ENCODE measurements at places on chromosomes 13 and 19.

- DNase-seq: no peak
Observed at GRCh38 chr13:91280801-91281200, 66.7 kb upstream of the MIR17HG start.

- DNase-seq: no peak
Observed at GRCh38 chr13:74839656-74840055, 642.3 kb downstream of the TBC1D4 start.

GRCh38 chr19:37361994-37362393 is 8.9 kb upstream of the ZNF527 start:
- DNase-seq: no peak

- DNase-seq: no peak
Observed at GRCh38 chr19:2633693-2634075, 68.8 kb downstream of the GNG7 start.

GRCh38 chr13:27321468-27322431 is 51.1 kb downstream of the RASL11A start:
- no peak for DNase-seq

GRCh38 chr13:80134346-80134745 is 206.6 kb downstream of the SPRY2 start:
- no peak for DNase-seq

DNA sequence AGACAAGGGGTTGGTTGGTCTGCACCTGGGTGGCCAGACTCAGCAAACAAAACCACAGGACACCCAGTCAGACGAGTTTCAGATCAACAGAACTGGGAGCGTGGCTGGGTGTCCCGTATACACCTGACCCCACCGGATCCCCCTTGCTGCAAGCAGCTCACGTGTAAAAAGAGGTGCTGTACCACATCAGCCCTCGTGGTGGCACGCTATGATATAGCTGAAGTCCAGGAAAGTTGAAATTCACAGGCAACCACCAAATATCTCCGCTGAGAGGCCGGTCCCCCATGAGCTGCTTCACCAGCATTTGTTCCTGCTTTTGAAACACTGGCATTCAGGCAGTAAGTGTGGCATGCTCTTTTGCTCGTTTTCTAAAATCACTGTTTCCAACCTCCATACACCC is 92.3 kb downstream of the TUBA3C start:
- no peak for DNase-seq

DNA sequence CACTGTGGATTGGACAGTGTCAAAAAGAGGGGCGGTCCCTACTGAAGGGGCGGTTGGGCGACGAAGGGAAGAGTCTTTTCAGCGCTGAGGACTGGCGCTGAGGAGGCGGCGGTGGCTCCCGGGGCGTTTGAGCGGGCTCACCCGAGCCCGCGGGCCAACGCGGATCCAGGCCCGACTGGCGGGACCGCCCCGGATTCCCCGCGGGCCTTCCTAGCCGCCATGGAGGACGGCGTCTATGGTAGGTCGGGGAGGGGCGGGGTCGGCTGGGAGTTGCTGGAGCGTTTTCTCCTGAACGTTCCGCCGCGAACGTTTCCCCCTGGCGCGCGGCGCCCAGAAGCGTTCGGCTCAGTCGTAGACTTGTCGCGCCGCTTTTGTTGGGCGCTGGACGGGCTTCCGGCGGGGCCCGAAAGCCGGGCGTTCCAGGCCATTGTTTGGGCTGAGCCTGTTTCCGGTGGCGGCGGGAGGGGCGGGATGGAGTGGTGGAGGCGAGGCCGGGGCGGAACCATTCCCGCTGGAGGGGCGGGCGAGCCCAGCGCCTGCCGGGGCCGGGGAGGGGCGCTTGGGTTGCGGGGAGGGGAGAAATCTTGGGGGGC is at the start of gene CYTH2:
Gene CYTH2, plus strand, starts transcription at position 81 of the 593 bp plus-strand sequence. Its CDS starts 139 bp downstream, at position 220.
- no peak for DNase-seq

DNA sequence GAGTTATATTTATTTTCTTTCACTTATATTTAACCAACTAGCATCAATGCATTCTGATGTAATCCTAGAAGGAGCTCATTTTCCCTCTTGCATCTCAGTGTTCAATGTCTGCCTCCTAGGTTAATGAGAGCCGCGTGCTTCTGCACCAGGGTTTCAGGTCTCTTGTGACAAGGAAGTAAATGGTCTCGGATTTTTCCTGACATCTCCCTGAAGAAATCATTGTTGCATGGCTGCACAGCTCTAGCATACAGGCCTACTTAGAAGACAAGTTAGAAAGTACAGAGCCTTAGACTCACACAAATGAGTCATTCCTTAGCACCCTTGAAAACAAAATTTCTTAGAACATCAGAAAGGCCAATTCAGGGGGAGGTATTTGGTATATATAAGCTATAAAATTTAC is 57.2 kb upstream of the KLF12 start:
- DNase-seq: no peak

GRCh38 chr13:43268632-43269031 is 245.2 kb downstream of the DNAJC15 start:
- DNase-seq: no peak

DNA sequence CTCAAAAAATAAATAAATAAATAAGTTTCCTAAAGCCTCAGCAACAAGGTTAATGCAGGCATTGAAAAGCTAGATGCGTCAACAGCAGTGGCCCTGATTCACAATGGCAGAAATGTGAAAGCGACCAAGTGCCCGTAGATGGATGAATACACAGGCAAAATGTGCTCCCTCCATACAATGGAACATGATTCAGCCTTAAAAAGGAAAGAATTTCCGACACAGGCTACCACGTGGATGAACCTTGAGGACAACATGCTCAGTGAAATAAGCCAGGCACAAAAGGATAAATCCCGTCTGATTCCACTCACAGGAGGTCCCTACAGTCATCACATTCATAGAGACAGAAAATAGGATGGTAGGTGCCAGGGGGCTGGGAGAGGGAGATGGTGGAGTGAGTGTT is 31.7 kb downstream of the INSR start:
- no peak for DNase-seq

DNA sequence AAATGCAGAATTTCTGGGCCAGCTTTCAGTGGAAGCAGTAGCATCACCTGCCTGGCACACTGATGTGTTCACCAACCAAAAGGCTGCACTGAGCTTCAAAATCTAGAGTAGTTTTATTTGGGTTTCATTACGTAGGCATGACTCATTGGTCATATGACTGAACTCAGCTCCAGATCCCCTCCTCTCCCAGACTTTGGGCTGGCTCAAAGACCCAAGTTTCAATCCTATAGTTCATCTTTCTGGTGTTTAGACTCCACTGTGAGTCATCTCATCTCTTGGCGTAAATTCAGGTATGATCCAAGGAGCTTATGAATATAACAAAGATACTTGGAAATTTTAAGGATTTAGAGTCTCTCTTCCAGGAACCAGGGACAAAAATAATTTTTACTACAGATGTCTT is 17.7 kb downstream of the ZMYM5 start:
- DNase-seq: no peak

- DNase-seq: no peak
Observed at GRCh38 chr13:92362717-92363116, 863.9 kb upstream of the GPC6 start.

GRCh38 chr13:38255600-38255999 is 94.1 kb upstream of the UFM1 start:
- no peak for DNase-seq

GRCh38 chr13:94414141-94414540 is 65.3 kb downstream of the DCT start:
- no peak for DNase-seq

GRCh38 chr13:110419381-110419791 is 112.3 kb downstream of the COL4A2 start:
- no peak for DNase-seq

- no peak for DNase-seq
Observed at GRCh38 chr19:1401138-1401888, at the start of gene GAMT. Gene GAMT, minus strand, starts transcription at chr19:1401542. Its CDS starts 66 bp downstream, at chr19:1401476.

DNA sequence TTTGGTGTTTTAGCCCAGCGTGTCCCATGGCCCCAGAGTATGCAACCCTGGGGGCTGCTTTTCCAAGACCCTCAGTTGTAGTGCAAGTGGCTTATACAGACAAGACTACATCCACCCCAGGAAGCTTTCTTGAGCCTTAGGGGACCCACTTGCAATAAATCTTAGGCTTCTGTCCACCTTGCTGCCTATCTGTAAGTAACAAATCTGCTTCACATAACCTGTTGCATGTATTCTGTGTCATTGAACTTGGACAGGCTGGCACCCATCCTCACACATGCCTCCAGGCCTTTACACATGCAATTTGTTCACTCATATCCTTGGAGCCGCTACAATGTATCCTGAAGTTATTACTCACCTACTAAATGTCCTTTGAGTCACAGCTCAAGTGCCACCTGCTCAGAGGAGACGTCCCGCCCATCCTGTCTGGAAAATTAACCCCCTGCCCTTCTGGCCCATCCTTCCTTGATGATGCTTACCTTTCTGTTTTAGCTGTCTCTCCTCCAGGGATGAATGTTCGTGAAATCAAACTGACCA is 101.2 kb downstream of the ZNF536 start:
- no peak for DNase-seq

DNA sequence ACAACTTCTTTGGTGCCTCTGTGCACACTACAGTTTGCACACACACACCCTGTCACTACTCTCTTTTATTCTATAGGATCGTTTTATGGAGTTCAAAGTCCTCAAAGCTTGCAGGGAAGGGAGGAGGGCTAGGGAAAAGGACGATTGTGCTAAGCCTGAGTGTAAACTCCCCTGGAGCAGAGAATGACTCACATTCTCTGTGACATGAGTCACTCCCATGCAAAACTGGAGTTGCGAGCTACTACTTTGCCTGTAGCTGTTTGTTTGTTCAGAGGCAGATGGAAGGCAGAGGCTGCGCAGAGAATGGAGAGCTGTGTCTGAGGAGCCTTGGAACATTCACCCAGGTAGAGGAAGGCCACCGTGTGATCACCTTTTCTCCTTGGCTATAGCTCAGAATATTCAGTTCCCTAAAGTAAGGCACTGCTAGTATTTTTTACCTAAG is 80.5 kb upstream of the MBNL2 start:
- DNase-seq: no peak

DNA sequence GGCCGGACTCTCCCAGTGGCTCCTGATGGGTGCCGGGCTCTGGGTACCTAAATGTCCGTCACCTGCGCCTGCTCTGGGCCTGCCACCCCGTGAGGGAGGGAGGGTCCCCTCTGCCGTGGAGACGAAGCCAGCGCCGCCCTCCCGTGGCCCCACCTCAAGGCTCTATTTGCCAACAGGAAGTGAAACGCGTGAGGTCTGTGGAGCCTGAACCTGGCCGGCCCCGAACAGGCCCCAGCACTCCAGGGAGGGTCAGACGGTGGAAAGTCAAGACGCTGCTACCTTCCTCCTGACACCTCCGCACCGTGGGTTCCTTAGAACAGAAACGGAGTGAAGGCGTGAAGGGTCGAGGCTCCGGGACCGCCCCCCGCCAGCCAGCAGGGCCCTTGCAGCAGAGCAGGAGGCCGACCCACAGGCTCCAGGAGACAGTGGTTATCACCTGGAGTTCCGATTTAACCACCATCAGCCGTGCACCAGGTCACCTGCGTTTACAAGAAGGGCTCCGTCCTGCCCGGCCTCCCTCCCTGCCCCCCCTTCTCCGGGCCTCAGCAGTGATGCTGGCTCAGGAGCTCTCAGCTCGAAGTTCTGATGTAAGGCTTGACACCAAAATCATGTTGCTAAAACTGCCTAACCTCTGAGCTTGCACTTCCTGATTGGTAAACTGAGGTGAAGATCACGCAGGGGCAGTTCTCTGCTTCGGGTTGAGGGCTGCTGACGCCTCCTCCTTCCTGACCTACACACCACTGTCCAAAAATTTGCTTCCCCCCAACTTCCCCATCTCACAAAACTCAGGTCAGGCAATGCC is 50.9 kb upstream of the C13orf46 start:
- no peak for DNase-seq

GRCh38 chr13:51148952-51149573 is 38.0 kb upstream of the C13orf42 start:
- DNase-seq: no peak

DNA sequence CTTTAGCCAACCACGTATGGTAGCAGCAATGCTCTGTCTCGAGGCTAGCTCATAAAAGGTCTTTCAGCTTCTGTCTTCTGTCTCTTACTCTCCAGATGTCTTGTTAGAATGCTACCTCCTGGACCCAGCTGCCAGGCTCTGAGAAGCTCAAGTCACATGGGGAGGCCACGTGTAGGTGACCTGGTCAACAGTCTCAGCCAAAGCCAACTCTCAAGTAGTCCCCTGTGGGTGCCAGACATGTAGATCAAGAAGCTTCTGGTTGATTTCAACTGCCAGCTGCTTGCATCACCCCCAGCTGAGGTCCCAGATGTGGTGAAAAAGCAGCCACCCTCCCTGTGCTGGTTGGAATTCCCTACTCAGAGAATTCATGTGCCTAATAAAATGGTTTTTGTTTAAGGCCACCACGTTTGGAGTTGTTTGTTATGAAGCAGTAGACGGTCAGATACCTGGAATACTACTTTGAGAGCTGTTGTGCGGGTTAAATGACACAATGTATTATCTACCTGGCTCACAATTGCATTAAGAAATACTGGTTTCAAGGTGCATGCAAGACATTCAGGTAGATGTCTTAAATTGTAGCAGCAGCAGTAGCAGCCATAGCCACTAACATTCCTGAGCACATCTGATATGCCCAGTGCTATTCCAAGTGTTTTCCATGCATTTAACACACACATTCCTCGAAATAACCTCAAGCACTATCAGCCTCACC is 131.0 kb upstream of the RFC3 start:
- no peak for DNase-seq

GRCh38 chr13:72886272-72887067 is 104.5 kb downstream of the PIBF1 start:
- DNase-seq: no peak

GRCh38 chr13:100636441-100636840 is 38.2 kb downstream of the TMTC4 start:
- DNase-seq: no peak

GRCh38 chr19:45424191-45425058 is 708 bp upstream of the ERCC1 start:
- no peak for DNase-seq

DNA sequence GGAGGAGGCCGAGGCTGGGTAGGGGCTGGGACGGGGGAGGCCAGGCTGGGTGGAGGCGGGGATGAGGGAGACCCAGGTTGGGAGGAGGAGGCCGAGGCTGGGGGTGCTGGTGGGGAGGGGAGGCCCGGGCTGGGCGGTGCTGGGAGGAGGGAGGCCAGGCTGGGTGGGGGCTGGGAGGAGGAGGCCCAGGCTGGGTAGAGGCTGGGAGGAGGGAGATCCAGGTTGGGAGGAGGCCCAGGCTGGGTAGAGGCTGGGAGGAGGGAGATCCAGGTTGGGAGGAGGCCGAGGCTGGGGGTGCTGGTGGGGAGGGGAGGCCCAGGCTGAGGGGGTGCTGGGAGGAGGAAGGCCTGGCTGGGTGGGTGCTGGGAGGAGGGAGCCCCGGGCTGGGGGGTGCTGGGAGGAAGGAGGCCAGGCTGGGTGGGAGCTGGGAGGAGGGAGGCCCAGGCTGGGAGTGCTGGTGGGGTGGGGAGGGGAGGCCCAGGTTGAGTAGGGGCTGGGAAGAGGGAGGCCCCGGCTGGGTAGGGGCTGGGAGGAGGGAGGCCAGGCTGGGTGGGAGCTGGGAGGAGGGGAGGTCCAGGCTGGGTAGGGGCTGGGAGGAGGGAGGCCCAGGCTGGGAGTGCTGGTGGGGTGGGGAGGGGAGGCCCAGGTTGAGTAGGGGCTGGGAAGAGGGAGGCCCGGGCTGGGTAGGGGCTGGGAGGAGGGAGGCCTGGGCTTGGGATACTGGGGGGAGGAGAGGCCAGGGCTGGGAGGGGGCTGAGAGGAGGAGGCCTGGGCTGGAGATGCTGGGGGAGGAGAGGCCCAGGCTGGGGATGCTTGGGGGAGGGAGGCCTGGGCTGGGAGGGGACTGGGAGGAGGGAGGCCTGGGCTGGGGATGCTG is 10.7 kb downstream of the TPGS1 start:
- no peak for DNase-seq

All from stimulated activated CD8-positive, alpha-beta memory T cell treated with anti-CD3 and anti-CD28 coated beads, Interleukin-7, amount 100 ng/mL, for 1 hour (primary cell).